ENCODE measurements at places on chromosomes 2 and 18.

DNA sequence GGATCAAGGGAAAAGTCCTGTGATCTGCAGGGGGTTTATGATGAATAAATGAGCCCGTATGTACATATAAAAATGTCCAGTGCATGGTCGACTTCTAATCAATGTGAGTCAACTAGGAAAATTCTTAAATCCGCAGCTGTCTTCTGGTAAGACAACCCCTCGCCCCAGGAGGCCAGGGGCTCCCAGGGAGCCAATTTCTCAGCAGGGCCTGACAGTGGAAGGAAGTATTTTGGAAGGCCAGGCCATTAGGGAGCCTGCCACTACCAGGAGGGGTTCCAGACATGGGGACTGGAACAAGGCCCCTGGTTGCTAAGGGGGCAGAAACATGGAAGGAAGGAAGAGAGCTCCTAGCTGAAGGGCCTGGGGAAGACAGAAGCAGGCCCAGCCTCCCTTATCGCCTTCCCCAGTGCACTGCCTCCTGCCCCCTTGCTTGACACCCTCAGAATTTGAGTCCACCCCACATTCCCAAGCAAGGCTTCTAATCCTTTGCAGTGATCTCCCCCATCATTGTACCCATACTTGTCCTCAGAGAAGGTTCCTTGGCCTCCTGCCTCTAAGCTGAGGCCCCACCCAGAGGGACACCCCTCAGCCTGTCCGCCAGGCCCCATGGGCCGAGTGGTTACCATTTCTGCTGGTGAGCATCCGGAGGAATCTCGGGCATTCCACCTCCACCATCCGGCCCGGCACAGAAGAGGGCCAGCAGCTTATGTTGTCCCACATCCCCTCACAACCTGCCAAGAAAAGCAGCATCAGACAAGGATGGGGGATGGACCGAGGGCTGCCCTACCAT is 45.9 kb downstream of the SCTR start:
- no peak for DNase-seq

GRCh38 chr2:241161646-241162281 is 11.5 kb downstream of the PPP1R7 start:
- peak; percentile 48 for DNase-seq

DNA sequence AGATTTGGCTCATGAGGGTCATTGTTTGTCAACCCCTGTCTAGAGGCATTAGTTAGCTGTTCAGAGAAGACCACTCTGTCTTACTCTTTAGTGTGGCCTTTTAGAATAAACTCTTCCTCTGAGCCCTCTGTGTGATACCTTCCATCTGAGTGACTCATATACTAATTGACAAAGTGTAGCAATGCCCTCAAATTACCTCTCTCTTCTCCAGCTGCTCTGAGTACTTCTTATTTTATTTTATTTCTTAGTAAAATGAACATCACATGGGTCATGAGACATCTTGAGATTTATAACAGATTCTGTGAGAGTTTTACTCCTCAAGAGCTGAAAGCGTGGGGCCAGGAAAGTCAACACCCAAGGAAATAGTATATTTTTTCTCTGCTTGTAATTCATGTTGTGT is 67.4 kb downstream of the KCTD18 start:
- DNase-seq = no peak

- no peak for DNase-seq
Observed at GRCh38 chr2:66575625-66576310, 140.8 kb downstream of the MEIS1 start.

- no peak for DNase-seq
Observed at GRCh38 chr2:64836566-64836965, 152.6 kb upstream of the SLC1A4 start.

DNA sequence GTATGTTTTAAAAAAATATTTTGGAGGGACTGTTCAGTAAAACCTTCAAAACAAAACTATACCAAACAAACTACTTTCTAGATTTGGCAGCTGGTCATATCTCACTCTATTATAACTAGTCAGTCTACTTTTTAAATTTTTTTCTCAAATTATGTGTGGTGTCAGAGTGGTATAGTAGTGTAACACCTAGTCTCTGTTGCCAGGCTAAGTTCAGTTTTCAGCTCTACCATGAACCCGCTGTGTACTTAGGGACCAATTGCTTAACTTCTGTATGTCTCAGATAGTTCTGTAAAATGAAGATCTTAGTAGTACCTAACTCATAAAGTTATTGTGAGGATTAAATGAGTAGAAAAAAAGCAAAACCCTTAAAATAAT is 54.3 kb downstream of the GPD2 start:
- DNase-seq = no peak

All from frontal cortex (tissue), 4 donors.